ENCODE measurements at places on chromosomes 12 and 14.

DNA sequence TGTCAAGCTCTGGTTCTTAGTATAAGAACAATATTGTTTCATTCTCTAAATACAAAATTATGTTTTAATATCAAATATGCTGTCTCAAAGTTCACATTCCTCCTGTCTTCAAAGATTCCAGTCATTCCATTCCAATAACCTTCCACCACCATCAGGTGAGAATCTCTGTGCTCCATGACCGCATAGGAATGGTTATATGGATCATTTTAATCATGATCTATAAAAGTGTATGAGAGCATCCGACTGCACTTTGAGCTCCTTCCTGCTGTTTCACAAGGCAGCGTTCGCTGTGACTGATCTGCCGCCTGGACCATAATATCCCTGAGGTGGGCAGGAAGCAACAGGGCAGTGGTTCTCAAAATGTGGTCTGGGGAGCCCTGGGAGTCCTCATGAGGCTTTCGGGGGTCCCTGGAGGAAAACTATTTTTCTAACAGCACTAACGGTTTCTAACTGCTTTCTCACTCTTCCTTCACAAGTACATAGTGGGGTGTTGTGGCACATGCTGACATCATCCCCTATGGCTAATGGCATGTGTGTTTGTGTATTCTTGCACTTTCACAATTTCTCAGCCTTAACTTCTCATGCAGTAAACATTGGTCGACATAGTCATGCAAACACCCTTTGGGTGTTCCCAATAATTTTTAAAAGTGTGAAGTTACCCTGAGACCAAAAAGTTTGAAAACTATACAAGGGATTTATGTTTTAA lies 137.4 kb downstream of the ANO2 start:
- no peak for DNase-seq

GRCh38 chr14:64053694-64054669 lies 201.2 kb downstream of the SYNE2 start:
- DNase-seq, result no peak

- peak; percentile 88 for DNase-seq
Measured at GRCh38 chr12:80936642-80937390, 918 bp downstream of the LIN7A start.

DNA sequence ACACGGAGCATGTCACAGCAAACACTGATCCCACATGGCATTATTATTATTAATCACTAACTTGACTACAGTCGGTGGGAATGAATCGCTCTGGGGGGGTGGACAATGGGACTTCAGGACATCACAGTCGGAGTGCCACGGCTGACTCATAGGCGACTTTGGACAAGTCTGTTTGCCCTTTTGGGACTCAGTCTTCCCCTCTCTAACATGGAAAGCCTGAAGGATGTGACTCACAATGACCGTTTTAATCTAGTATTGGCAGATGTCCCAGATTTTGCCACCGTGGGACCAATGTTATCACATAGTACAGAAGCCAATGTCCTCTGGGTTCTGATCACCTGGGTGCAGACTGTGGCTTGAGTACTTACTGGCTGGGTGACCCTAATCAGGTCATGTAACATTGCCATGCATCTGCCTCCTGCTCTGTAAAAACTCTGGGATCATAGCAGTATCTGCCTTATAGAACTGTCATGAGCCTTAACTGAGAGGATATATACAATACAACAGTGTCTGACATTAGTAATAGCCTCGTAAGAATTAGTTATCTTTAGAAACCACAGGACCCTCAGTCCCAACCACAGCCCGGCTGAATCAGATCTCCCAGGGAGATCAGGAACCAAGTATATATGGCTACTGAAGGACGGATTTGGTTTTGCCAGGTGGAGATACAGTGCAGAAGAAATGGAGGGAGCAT lies 362.6 kb downstream of the BCL11B start:
- peak; percentile 6 for DNase-seq

- no peak for DNase-seq
Measured at GRCh38 chr12:118446247-118446646, 69.9 kb downstream of the SUDS3 start.

DNA sequence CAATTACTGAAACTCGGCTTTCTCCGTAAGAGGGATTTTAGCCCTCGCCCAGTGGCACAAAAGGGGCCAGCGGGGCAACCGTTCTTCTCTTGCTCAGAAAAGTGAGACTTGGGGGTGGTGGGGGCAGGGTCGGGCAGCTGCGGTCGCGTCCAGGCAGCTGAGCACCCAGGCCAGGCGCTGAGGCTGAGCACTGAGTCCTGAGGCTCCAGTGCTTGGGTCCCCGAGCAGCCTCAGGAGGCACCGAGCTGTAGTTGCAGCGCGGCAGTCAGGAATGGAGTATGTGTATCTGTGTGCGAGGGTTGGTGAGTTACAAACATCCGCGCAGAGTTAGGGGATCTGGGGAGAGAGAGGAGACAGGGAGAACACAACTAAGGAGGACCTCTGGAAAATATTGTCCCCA lies 4.1 kb upstream of the HOXC6 start:
- no peak for DNase-seq

GRCh38 chr14:104299993-104300761 lies 161.8 kb downstream of the KIF26A start:
- no peak for DNase-seq

- DNase-seq, result peak; percentile 86
Measured at GRCh38 chr12:75658901-75659823, 147.8 kb upstream of the KRR1 start.

DNA sequence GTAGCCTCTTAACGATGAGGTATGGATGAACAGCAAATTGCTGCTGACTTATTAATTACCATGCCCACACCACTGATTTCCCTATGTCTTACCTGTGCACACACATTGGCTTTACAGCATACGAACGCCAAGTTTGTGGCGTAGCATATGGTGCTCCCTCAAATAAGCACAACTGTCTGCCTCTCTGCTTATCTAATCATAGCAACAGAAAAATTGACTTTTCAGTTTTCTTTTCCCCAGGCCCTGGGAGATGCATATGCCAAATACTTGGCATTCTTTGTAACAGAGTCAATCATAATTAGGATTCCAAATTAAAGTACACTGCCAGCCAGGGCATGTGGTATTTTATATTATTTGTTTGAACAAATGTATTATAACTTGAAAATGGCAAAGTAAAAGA lies 625.5 kb downstream of the DIO2 start:
- DNase-seq, result no peak

GRCh38 chr12:49212572-49212971 lies 23.7 kb upstream of the TUBA1A start:
- no peak for DNase-seq

GRCh38 chr12:85693093-85693665 lies 143.0 kb downstream of the RASSF9 start:
- DNase-seq, result no peak

DNA sequence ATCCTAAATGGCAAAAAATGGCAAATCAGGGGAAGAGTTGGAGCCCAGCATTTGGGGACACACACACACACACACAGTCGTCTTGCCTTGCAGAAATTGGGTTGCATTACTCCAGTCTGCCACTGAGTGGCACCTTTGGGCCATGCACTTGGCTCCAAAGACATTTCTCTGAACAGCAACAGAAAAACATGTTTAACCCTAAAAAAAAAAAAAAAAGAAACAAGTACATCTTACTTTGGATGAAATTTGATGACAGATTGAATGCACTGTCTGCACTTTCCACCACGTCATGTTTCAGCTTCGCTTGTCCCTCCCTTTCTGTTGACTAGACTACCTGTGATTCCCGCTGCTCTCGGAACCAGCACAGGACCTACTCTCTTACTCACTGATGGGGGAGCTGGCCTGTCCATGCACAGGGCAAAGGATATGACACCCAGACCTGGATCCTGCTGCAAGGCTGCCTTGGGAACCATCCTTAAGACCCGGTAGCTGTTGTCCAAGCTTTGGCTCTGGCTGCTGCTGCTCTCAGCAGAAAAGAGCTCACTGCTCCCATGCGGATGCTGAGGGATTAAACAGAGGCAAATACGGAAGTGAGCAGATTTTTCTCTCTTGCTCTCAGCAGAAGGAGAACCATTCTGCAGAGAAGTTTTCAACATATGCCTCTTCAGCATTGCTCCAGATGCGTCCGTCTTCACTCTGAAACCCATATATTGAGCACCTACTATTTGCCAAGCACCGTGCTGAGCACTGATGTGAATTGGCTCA lies 376.8 kb downstream of the DPF3 start:
- peak; percentile 62 for DNase-seq

DNA sequence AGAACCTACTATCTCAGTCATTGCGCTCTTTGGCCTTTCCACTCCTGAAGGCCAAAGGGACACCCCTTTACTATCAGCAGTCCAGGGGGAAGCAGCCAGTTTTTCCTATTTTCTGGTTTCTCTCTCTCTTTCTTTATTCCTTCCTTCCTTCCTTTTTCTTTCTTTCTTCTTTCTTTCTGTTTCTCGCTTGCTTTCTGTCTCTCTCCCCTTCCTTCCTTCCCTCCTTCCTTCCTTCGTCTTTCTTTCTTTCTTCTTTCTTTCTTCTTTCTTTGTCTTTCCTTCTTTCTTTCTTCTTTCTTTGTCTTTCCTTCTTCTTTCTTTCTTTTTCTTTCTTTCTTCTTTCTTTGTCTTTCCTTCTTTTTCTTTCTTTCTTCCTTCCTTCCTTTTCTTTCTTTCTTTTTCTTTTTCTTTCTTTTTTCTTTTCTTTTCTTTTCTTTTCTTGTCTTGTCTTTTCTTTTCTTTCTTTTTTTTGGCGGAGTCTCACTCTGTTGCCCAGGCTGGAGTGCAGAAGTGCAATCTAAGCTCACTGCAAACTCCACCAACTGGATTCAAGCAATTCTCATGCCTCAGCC lies 64.9 kb upstream of the OTX2 start:
- DNase-seq, result no peak

DNA sequence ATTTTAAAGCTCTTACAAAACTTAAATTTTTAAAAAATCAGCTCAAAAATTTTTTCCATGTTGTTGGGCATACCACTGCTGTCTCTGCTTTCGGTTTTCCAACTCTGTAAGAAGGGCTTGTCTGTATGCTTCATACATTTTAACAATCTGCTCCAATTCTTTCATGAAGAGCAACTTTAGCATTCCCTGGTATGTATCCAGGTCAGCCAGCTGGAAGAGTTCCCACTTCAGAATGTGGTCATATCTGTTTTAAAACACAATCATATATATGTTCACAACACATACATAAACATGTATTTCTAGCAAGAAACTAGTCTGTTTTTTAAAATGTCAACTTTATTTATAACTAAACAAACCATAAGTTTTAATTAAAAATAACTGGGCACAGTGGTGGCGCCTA lies 33.0 kb downstream of the SAV1 start:
- no peak for DNase-seq

DNA sequence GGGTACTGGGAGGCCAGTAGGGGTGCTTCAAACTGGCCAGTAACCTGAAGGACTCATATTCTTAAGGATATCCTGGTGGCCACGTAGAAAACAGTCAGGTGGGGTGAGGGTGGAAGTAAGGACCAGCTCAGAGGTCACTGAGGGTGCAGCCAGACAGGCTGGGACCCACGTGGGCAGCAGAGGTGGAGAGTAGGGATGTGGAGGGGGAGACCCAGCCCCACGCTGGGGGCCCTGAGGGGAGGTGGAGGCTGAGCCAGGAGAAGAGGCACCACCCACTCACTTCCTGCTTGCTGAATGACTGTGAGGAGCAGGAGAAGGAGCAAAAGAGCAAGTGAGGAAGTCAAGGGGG lies 12.6 kb upstream of the SERPINA3 start:
- no peak for DNase-seq

DNA sequence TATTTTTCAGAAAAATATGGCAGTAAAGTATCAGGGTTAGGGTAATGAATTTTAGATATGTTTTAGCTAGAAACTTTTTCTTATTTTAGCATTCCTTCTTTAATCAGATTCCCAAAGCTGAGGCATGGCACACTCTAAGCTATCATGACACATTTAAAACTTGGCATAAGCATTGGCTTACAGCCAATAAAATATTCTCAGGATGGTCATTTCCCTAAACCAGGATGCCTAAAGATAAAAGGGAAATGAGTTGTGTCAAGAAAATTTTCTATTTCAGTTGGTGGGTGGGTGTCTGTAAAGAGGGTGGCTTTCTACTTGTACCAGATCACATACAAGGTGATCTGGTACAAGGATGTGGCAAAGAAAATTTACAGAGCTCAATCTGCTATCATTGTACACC lies 47.8 kb downstream of the PEBP1 start:
- no peak for DNase-seq

GRCh38 chr12:120835657-120836056 lies 68.5 kb downstream of the SPPL3 start:
- peak; percentile 11 for DNase-seq

DNA sequence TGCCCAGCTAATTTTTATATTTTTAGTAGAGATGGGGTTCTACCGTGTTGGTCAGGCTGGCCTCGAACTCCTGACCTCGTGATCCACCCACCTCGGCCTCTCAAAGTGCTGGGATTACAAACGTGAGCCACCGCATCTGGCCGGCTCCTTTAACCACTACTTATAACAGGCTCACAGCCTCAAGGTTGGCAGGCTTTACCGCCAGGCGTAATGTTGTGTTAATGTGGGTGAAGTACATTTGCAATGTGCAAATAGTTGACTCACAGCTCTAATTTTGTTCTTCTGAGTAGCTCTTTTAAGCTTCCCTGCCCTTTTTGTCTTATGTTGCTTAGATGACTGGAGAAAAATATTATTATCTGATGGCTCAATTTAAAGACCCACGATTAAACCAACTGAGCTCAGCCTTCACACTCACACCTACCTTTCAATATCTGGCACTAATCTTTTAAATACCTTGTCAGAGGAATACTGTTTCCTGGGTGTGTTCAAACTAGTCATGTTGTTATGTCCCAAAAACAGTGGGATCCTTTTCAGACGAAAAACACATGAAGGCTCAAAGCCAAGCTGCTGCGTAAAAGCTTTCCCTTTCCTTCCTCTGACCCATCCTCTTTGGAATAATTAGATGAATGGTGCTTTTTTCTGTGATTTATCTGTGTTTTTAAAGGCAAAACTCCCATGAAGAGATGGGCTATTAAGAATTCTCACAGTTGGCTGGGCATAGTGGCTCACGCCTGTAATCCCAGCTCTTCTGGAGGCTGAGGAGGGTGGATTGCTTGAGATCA lies 57.2 kb upstream of the USP44 start:
- peak; percentile 87 for DNase-seq

GRCh38 chr14:78790271-78790670 lies 620.1 kb downstream of the NRXN3 start:
- peak; percentile 9 for DNase-seq

DNA sequence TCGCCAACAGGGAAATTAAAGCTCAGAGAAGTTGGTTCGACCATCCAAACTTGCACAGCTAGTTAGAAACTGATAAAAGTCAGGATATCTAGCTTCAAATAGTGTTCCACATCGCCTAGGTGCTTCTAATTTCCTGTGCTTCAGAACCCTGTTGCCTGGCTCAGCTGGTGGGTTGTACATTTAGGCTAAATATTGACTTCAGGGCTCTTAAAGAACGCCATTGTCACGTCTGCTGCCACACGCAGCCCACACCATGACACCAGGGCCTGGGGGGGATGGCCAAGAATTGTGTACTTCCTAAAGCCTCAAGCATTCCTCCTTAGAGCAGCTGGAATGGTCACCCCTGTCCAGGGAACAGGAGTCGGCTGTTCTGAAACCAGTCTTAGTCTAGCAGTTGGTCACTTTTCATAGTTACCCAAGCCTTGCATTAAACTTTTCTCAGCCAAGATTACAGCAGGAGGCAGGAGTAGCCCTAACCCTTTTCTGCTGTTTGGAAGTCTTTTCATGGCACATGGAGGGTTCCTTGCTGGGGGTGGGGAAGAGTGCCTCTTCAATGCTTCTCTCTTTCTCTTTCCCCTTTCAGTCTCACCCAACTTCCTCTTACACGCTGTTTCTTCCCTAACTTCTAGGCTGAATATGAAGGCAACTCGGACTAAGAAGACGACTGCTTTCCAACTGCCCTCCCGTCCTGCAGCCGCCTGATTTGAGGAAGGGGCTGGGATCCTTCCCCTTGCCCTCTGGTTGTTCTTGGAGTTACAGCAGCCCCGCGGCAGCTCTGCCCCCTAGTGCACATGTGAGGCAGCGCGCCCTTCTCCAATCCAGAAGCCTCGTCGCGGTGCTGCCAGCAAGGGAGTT lies 17.1 kb downstream of the FOS start:
- peak; percentile 81 for DNase-seq
